ENCODE measurements at places on chromosomes 7 and 10.

DNA sequence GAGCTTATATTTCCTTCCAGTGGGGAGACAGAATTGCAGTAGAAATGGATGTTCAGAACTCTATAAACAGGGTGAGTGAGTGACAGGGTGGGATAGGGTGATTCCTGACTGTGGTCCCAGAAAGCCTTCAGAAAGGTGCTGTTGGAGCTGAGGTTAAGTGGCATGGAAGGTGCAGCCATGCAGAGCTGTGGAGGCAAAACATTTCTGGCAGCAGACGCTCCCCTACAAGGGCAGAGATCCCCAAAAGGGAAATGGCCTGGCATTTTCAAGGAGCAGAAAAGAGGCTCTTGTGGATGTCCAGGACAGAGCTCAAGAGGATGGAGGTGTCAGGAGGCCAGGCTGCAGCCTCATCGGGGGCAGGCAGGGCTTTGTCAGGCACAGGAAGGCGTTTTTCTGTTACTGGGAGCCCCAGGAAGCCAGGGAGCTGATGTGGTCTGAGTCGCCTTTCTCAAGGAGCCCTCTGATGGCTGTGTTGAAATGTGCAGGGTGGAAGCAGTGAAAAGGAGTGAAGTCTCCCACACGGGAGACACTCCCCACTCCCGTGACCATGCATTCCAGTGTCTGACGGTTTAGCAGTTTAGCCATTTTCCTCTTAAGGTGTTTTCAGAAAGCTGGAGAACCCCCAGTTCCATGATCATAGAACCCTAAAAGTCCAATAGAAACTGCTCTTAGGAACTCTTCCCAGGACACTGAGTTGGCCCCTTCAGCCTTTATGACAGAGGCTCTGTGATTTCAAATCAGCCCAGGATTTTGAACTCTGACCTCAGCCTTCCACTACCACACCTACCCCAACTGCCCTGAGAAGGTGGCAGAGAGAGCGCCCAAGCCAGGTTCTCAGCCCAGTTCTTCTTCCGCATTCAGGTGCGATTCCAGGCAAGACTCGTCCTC lies 96.2 kb downstream of the C10orf105 start:
- no peak for DNase-seq

DNA sequence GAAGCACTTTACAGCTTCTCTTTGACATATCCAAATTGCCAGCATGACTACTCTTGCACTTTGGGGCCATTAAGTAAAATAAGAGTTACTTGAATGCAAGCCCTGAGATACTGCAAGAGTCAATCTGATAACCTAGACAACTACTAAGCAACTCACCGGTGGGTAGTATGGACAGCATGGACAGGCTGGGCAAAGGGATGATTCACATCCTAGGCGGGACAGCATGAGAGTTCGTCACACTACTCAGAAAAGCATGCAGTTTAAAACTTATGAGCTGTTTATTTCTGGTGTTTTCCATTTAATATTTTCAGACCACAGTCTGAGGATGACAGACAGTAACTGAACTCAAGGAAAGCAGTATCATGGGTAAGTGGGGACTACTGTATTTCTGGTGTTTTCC lies 84.0 kb downstream of the ORC5 start:
- no peak for DNase-seq

DNA sequence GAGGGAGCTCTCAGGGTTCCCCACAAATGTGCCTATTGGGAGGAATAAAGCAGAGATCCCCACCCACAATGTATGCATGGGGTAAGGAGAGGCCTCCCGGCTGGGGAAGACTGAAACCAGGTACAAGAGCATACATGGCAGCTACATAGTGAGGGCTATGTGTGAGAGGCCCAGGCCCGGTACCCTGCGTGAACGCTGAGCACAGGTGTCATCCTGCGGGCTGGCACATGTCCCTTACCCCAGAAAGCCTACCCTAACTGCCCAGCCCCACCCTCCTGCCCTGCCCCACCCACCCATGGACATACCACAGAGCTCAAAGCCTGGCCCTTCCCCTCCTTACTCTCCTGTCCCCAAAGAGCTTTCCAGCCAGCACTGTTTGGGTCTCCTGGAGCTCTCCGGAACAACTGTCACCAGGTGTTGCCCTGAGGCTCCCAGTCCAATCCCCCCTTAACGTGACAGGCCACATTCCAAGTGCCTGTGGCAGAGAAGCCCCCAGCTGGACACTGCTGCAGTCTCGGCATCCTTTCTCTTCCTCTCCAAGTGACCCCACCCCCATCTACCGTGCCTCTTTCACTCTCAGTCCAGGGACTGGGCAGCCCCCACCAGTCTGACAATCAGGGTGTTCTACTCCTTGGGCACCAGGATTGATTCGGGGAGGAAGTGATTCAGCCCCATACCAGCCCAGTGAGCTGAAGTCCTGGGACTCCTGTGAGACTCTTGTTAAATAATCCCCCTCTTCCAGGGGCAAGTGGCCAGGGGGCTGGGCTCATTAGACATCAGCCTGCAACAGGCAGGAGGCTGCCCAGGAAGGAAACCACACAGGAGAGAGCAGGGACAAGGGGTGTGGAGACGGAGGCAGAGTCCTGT lies 19.6 kb downstream of the GRID1 start:
- DNase-seq = no peak

GRCh38 chr10:47237316-47238260 lies 62.4 kb upstream of the GDF10 start:
- no peak for DNase-seq

- DNase-seq = no peak
These were observed 35.6 kb upstream of the HMX3 start for GRCh38 chr10:123100030-123100762.

DNA sequence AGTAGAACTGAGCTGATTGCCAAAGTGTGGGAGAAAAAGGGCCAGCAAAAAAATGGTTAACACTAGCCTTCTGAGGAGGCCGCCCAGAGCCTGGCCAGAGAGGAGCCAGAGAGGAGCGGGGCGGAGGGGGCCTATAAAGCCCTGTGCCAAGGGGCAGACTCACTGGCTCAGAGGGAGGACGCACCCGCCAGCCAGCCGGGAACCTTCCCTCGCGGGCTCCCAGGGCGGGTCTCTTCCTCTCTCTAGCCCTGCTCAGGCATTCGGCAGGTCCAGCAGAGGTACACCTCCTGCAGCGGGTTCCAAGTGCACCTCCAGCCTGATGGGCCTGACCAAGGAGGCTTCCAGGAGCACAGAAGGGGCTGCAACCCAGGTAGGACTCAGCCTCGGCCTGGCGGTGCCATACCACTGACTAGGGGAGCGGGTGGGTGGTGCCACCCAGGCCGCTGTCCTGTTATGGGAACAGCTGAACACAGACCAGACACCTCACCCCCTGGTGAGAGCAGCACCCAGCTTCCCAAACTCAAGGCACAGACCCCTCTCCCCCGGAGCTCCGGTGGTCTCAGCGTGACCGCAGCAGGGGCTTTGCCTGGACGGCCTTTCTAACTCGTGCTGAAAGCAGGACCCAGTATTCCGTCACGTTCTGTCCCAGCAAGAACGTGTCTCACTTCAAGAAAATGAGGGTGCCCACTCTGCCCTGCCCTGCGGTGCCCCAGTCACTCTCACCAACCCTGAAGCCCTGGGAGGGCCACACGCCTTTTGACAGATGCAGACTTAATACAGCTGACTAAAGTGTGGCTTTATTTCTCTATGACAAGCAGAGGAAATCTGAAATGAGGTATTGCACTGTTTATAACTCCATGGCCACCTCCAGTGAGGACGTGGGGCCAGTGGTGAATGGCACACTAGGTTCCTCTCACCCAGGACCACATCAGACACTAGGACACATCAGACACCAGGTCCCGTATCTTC lies at the start of gene GPER1:
TSS of gene GPER1 (plus strand) at position 162 of the 969 bp plus-strand sequence. CDS start 3,616 bp downstream, outside the sequence.
- DNase-seq = no peak

DNA sequence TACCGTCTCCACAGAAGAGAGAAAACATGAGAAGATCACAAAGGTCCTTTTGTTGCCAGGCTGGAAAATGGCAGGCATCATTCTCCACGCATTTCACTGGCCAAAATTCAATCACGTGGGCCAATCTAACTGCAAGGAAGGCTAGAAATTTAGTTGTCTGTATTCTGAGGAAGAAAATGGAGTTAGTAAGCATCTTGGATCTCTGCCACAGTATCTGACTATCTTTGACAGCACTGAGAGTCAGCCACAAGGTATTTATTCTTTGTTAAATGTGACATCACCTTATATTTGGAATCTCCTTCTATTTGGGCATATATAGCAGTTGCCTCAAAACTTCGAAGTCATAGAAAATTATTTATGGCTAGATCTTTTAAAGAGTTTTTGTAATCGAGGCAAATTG lies 213.9 kb downstream of the NSUN6 start:
- DNase-seq = no peak

GRCh38 chr7:55515569-55516279 lies 56.6 kb downstream of the VOPP1 start:
- peak; percentile 24 for DNase-seq

DNA sequence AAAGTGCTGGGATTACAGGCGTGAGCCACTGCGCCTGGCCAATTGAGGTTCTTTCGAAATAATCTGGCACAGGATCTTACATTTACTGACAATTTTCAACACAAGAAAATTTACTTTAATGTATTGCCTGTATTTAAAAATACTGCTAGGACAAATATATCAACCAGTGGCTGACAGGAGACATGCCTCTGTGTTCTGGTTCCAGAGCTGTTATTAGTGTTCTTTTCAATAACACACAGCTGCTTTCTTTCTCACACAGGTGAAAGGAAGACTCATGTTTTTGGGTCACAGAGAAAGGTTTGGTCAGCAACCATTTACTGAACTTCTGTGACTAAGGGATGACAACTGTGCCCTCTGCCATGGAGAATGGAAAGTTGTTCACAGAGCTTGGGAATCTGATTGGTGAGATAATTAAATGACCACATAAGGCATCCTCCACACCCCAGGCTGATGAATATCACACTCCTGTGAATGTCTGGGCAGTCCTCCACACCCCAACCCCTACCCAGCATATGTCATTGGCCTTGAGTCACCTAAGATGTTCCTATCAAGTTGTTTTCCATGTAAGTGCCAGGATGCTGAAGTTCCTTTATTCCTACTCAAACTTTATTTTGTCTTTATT lies 180.1 kb downstream of the RAPGEF5 start:
- no peak for DNase-seq

DNA sequence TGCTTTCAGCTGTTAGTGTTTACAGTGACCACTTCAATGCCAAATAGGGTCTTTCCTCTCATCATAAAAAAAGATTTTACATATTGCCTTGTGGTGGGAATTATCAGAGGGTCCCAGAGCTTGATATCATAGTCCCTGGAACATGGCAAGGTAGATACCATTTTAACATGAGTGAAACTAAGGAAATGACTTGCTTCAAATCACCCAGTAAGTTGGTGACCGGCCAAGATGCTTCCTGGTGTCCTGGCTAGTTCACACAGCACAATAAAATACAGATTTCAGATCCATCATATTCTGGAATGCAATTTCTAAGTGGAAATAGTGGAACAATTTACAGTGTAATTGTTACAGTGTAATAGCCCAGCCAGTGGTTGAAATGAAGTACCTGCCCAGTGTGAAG lies 36.6 kb downstream of the CNNM1 start:
- no peak for DNase-seq

GRCh38 chr7:5704534-5704922 lies 76.9 kb downstream of the RNF216 start:
- peak; percentile 80 for DNase-seq

DNA sequence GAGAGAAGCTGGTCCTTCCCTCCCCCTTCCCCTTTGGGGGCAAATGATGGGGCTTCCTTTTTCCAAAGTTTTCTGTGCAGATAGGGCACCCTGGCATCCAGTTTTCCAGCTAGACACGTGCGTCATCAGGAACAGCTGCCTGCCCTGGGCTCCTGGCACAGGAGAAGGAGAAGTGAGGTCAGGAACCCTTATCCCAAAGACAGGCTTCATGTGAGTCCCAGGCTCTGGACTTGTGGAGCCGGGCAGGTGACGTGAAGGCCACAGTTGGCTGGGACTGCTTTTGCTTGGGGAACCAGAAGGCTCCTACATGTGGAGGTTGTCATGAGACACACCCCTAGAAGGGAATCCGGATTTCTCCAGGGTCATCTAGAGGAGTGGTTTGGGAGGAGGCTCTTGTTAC lies 66.5 kb downstream of the RBM20 start:
- DNase-seq = no peak

DNA sequence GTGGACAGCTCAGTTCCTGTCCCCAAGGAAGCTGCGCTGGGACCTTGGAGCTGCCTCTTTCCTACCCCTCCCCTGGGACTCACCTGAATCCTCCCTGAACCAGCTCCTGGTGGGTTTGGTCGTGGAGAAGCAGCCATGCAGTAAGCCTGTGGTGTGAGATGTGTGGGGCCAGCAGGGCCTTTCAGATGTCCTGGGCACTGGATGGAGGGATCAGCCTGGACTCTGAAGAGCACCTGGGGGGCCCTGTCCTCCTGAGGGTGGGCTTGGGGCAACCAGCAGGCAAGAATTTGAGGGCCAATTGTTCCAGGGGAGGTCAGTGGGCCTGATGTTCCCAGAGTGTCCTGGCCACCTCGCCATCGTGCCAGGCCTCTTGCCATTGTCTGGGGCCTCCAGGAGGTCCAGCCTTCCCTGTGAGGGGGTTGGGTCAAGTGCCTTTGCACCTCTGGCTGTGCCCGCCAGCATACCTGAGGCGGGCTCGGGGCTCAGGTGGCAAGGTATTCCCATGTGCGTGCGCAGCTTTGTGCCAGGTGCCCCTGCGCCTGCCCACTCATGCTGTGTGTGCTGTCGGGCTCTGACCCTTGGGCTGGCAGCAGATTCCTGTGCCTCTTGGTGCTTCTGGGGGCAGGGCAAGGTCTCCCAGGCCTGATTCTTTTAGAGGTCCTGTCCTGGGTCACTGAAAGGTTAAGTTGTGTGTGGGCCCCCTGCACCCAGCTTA lies 7.3 kb downstream of the TRIM8 start:
- no peak for DNase-seq

GRCh38 chr7:27965650-27966049 lies 214.9 kb downstream of the JAZF1 start:
- DNase-seq = no peak

- no peak for DNase-seq
These were observed 57.1 kb downstream of the STK17A start for GRCh38 chr7:43639858-43640491.

- no peak for DNase-seq
These were observed 61.7 kb downstream of the PRF1 start for GRCh38 chr10:70540789-70541360.

DNA sequence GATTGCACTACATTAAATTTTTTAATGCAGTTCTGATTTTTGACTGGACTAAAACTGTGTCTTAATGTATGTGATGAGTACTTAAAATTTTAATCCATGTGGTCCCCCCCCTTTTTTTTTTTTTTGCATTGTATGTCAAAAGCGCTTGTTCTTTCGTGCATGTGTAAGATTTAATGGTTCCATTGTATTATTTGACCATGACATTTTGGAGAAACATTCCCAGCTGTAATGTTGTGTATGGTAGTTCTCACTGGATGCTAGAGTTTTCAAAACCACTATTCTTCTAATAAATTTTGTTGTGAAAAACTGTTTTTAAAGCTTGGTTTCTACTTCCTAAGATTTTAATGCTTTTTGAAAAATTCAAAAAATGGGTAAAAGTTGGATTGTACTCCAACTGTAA lies 132.0 kb downstream of the LCOR start:
- no peak for DNase-seq

All from activated CD4-positive, alpha-beta T cell treated with anti-CD3 and anti-CD28 coated beads for 48 hours (primary cell).